ENCODE measurements at places on chromosomes 5 and 9.

GRCh38 chr9:82894961-82895821, 167.8 kb downstream of the RASEF start:
- DNase-seq = peak; percentile 72

DNA sequence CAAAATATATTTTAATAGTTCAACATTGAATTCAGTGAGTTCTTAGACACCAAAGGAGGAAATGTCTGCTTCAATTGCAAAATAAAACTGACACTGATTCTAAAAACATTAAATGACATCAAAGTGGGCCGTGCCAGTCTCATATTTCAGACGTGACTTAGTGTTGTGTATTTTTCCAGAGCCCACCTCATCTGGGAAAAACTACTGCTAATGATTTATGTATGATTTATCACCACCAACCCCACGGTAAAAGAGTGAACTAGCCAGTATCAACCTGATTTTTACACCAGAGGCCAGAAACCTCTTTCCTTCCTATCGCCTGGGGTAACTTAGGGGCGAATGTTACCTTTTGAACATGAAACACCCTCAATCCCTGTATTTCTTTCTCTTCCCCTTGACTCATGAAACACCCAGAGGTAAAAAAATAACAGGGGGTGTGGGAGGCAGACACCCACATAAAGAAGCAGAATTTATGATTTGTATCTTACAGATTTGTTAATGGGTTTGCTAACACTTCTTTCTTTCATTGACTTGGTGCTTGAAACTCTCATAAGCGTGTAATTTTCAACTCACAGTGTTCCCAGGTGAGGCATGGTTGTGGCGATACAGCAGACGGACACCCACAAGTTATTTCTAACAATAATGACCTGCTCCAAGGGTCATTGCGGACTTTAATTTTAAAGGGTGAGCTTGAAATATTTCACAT, 56.4 kb upstream of the FANCC start:
- no peak for DNase-seq

- DNase-seq = no peak
Observed at GRCh38 chr5:36585701-36586100, 20.7 kb upstream of the SLC1A3 start.

GRCh38 chr5:159032656-159033350, 66.9 kb downstream of the EBF1 start:
- no peak for DNase-seq

DNA sequence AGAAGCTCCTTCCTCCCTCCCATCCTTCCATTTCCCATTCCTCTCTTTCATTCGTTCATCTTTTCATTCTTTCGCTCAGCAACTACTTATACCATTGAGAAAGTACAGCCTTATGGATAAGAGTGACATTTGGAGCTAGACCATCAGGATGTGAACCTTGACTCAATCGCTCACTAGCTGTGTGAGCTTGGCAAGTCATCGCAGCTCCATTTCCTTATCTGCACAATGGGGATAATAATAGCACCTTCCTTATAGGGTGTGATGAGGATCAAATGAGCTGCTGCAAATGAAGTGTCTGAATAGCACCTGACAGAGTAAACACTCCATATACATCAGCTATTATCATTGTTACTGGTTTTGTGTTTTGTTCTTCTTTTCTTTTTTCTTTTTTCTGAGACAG, 28.1 kb upstream of the SYNPO start:
- DNase-seq = no peak

GRCh38 chr5:99104538-99105132, 175.8 kb upstream of the CHD1 start:
- DNase-seq = peak; percentile 10

DNA sequence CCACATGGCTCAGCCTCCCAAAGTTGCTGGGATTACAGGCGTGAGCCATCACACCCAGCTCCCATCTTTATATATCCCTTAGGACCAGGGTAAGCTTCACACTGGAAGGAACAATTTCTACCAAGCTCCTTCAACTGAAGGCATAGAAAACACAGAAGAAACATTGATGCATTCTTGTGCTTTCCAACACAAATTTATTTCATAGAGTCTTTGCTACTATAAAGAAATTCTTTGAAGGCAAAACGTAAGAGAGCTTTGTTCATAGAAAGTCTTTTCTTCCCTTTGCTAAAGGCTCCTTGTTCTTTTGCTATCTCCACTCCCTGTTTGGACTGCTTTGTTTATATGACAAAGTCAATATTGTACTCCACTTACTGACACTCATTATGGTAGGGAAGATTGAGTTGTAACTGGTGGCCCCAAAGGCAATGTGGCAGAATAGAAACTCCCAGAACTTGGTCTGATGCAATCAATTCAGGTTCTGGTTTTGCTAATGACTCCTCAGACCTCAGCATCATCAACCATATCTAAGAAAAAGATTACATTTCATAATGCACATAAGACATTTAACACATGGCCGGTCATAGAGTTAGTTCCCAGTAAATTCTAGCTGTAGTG, 97.4 kb upstream of the CLINT1 start:
- no peak for DNase-seq

DNA sequence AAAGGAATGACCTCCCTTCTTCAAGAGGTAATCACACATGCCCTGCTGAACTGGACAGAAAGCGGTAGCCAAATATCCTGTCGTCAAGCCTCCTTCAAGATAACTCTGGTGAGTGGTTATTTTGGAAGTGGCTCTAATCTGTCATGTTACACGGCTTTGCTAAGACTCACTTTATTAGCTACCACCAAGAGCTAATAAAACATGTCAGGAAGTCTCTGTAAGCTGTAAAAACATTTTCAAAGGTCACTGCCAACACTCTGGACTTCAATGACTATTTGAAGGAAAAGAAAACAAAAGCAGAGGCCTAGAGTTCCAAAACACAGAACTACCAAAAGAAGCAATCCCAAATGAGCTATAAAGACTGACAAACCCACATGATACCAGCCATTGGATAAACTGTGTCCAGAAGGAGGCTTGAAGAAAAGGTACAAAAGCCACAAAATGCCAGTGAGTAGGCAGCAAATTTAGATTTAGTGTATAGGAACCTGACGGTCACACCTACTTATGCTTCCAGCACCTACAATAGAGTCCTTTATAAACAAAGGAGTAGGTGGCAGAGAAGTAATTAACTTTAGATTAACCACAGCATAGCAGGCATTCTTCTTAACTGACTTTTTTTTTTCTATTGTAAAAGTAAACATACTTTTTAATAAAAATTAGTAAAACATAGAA, 97.3 kb upstream of the EQTN start:
- DNase-seq = no peak

GRCh38 chr9:105062222-105062855, 134.4 kb upstream of the ABCA1 start:
- DNase-seq = no peak

GRCh38 chr5:120405286-120405864, 58.7 kb upstream of the PRR16 start:
- DNase-seq = no peak

GRCh38 chr5:179149278-179149677, 89.1 kb downstream of the ZNF354C start:
- DNase-seq = no peak

DNA sequence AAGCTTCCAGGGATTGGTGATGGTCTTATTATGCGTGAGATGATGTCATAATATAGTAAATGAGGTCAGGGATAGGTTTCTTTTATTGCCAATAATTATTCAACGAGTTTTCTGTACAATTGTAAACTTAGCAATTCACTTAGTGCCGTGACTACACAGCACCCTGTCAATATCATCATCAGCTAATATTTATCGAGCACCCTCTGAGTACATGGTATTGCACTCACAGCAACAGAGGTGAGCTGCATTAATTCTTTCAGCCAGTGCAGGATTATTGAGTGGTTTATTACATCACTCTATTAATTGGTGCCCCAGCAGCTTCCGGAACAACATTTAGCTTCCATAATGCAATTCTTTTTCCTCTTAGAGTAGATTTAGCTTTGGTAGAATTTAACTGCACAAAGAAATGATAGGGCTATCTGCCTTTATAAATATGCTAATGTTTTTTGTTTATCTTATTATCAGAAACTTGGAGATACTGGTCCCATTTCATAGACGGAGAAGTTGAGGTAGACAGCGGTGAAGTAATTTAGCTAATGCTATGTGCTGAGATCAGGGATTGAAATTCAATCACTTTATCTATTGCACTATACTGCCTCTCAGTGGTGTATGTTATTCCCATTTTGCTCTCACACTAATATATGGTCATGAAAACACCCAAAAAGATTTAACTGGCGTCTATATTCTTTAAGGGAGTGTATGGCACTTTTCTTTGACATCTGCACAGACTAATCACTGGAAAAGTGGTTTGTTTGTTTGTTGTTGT, 726.1 kb upstream of the WWC1 start:
- no peak for DNase-seq

- DNase-seq = no peak
Observed at GRCh38 chr9:127897193-127897692, 2.2 kb downstream of the ST6GALNAC6 start.

DNA sequence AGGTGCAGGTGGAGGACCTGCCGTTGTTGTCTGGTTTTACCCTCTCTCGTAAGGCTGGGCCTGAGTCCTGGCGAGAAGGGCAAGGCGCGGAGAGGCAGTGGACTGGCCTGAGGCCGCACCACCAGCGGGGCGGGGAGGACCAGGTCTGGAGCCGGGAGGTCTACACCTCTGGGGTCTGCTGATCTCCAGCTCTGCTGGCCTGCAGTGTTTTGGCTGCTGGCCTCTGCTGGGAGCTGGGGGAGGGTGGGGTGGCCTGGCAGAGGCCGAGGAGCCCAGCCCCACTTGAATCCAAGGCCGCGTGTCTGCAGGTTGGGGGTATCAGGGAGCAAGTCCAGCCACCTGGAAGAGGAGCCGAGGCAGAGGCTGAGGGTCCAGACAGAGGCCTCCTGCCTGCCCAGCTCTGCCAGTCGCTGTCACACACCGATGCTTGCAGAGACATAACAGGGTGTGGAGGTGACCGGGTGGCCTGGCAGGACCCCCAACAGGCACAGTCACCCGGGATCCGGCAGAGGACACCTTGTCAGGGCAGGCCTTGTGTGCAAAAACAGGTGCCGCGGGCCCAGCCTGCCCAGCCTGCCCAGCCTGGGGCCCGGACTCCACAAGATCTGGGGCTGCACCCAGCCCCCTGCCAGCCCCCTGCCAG, 29.9 kb upstream of the NOTCH1 start:
- DNase-seq = no peak

GRCh38 chr5:88183255-88183654, 85.4 kb downstream of the TMEM161B start:
- no peak for DNase-seq

Data from NCI-H1417 treated with DMSO at 0.1 percent for 48 hours (cell line).